Activated CD4-positive, alpha-beta T cell treated with anti-CD3 and anti-CD28 coated beads, Interleukin-2, amount 50 U/mL, for 24 hours (primary cell): ENCODE measurements at places on chromosomes 5 and 9.
A peak's percentile ranks its signal among the peaks of the same experiment; 100 is the strongest.

DNA sequence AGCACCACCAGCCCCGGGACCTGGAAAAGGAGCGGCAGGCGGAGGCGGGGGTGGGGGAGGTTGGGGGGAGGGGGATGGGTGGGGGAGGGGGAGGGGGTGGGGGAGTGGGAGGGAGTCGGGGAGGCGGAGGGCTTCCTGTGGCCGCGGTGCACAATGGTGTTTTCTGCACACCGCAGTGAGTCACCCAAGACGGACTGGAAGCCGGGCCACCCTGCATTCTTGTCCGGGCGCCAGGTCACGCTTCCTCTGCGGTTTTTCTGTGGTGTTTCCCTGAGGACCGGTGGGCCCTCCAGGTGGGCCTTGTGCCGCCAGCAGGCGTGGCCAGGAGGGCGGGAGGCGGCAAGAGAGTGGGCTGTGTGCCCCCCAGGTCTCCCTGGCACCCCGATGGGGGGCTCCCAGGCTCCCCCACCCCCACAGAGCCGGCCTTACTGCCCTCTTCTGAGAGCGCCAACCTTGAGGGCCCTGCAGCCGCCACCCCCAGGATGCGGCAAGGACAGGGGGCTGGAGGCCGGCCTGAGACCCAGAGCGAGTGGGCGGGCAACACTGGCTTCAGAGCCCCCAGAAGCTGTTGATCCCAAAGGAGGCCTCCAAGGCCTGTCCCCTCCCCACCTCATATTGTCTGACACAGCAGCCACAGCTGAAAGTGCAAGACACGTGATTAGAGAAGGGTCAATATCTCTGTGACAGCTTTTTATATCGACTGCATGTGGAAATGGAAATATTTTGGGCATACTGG is 11.1 kb downstream of the EXD3 start:
- DNase-seq: no peak

DNA sequence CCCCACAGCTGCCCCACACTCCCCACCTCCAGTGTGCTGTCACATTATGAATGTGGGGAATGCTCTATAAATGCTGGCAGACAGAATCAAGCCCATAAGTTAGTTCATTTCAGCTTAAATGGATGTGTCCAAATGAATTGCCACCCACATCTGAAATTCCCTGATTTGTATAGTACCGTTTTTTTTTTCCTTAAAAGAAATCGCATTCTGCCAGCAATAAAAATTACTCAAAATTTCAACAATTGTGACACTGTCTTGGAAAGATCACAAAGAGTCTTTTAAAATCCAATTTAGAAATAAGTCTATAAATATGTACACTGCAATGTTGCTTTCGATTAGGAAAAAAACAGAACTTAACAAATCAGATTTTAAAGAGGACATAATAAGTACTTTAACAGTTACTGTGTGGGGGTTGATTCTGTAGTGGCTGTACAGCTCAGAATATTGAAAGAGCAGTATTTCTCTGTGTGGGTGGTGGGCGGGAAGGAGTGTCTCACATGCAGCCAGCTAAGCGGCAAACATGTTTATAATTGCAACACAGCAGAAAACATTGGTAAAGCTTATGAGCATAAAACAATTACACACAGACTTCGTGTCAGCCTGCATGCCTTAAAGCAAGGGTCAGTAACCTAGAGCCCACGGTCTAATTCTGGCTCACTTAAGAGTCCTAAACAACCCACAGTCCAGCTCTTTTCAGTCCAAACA is 24.9 kb upstream of the CSNK1G3 start:
- no peak for DNase-seq

GRCh38 chr9:81293651-81294050 is 395.7 kb downstream of the TLE1 start:
- no peak for DNase-seq

DNA sequence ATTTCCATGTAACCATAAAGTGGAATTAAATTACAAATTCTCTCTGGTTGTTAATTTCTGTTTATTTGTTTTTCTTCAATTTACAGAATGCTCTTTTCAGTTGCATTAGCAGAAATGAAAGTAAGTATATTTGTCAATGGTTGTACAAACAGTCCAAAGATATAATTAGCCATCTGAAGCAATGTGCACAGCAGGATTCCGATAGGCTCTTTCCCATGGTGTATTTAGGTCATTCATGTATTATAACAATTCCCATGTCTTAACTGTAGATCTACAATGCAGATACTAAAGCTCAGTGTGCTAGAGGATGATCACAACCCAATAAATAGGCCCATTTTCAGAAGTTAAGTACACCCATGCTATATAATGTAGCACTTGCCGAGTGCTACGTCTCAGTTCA is 43.8 kb downstream of the RECK start:
- no peak for DNase-seq

GRCh38 chr5:146345240-146345577 is 6.6 kb downstream of the POU4F3 start:
- DNase-seq: no peak

DNA sequence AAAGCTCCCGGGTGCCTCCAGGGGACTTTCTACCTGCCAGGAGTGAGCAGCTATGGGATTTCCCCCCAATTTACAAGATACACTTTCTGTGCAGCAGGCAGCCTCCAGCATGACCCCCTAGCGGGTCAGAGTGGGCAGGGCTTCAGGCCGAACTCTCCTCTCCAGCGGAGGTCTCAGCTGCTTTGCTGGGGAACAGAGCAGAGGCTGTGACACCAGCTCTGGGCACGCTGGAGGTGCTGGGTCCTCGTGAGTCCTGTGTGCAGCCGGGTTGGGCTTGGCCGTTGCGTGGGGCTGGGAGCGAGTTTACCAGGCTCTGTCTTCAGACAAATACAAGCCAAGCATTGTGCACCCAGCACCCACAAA is 2.9 kb downstream of the NRARP start:
- DNase-seq: no peak

GRCh38 chr9:91483189-91483691 is 59.6 kb upstream of the NFIL3 start:
- DNase-seq: no peak

DNA sequence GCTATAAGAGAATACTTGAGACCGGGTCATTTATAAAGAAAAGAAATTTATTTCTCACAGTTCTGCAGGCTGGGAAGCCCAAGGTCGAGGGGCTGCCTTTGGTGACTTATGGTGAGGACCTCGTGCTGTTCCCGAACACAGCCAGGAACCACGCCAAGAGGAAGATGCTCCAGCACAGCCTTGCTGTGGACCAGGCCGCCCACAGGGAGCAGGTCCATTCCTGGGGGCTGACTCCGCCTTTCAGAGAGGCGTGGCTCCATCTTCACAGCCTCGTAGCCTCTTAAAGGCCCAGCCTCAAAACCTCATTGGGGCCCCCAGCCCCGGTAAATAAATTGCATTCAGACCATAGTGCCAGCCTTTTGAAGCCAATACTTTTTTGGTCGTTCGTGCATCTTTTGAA is 93.5 kb upstream of the CACNA1B start:
- no peak for DNase-seq

DNA sequence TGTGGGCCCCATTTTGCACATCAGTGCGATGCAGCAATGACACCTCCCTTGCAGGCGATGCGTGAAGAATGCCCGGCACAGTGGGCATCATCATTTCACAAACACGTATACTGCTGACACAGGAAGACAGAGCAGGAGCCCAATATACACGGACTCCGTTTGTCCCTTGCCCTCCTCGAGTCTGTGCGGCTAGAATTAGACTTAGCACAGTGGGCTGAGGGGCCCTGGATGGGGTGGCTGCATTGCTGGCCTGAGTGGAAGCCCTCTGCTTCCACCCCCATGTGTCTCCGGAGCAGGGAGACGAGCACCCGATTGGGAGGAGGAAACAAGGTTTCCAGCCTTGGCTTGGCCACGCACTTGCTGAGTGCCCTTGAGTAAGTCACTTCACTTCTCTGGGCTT is 40.8 kb downstream of the GSN start:
- no peak for DNase-seq

GRCh38 chr5:95620870-95621838 is 1.3 kb downstream of the GPR150 start:
- DNase-seq: peak; percentile 38

GRCh38 chr9:14389657-14390056 is 75.7 kb upstream of the NFIB start:
- DNase-seq: no peak

- DNase-seq: no peak
Observed at GRCh38 chr5:151751593-151751992, 6.8 kb downstream of the ATOX1 start.

- DNase-seq: no peak
Observed at GRCh38 chr5:166719991-166720390, 1571.5 kb upstream of the WWC1 start.

- DNase-seq: no peak
Observed at GRCh38 chr5:97600486-97600885, 417.4 kb upstream of the RIOK2 start.

DNA sequence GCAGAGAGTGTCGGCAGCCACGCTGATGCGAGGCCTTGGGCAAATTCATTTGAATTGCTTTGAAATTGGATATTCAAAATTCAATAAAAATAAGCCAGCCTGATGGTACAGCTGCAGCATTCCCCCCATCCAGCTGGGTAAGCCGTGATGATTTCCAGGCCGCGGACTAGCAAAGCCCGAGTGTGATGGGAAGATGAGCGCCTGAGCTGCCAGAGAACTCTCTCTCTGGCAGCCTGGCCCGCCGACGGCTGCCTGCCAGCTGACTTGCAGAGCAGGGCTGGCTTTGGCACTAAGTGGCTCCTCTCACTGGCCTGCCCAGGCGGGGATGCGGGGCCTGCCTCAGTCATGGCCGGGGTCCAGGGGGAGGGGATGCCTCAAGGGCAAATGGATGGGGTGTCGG is 268.3 kb upstream of the WWC1 start:
- DNase-seq: no peak

DNA sequence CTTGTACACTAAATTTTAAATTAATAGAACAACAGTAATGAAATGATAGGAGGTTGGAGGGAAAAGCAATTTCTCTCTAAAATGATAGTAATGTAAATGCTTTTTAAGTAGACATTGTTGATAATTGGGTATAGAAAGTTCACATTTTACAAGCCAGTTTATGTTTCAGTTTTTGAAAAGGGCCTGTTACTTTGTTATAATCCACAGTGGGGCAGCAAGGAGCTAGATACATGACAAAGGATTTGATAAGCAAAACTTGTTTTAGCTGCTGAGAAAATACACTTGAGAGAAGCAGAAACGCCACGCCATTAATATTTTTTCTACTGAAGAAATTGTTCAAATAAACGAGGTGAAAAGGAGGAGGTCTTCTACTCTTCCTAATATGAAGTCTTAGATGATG is 30.2 kb downstream of the SREK1 start:
- no peak for DNase-seq

- no peak for DNase-seq
Observed at GRCh38 chr9:113331780-113332179, 8.3 kb downstream of the WDR31 start.

DNA sequence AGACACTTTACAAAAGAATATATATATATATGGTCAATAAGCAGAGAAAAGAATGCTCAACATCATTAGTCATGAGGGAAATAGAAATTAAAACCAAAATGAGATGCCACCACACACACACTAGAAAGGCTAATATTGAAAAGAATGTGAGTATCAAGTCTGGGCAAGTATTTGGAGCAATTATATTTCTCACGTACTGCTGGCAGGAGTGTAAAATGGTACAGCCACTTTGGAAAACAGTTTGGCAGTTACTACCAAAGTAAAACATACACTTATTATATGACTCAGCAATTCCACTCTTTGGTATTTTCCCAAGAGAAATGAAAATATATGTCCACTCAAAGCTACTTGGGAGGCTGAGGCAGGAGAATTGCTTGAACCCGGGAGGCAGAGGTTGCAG is 29.8 kb downstream of the NEUROG1 start:
- no peak for DNase-seq

DNA sequence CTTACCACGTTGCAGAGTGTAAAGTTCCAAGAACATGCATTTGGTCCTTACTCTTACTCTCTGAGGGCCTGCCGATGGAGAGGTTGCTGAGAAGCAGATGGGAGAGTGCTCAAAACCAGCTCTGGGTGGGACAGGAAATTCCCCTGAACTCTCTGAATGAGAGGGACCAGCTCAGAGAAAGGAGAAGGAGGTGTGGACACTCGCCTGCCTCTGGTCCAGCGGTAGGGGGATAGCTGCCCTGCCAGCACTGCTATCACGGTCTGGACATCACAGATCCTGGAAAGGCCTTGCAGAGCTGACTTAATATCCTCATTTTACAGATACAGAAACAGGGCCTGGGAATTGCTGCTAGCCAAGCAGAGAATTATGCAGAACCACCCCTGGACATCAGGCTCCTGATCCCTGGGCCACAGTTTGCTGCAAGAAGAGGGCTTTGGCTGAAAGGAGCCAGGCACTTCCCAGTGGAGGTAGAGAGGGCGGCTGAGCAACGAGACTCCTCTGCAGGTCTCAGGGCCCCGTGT is 4.9 kb downstream of the TRAF1 start:
- DNase-seq: no peak

GRCh38 chr9:34689512-34689911 is 1.6 kb downstream of the CCL19 start:
- DNase-seq: no peak

- no peak for DNase-seq
Observed at GRCh38 chr5:81608976-81609375, 141.9 kb downstream of the SSBP2 start.

GRCh38 chr9:86099701-86100364 is 475 bp upstream of the GOLM1 start:
- no peak for DNase-seq

DNA sequence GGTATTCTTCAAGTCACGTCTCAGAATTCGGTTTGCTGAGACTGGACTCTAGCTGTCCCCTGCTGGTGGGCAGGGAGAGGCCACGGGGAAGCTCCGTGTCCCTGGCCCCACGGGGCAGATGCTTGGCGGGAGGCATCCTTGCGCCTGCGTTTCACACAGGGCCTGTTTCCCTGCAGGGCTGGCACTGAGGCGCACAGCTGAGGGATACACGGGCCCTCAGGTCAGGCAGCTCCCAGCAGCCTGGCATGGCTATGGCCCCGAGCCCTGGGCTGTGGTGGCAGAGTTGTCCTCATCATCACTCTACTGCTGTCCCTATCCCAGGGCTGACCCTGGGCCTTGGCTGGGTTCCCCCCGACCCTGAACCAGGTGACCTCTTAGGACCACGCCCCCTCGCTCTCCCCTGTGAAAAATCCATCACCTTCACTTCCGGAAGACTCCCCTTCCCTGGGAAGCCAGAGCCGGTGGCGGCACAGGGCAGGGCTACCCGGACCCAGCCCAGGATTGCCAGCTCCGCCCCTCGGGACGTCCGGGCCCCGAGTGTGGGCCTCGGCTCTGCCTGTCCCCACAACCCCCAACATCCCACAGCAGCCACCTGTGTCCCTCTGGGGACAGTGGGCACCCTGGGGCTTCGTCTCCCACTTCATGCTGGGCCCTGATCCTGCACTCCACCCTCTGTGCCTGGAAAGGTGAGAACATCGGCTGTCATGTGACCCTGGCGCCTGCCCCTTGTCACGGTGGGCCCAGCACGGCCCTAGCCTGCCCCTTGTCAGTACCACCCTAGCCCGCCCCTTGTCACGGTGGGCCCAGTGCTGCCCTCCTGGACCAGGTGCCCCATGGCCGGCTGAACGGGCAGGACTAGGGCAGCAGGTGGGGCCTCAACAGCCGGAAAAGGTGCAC is 5.0 kb downstream of the DPP7 start:
- DNase-seq: no peak

GRCh38 chr5:175894271-175894670 is 22.9 kb downstream of the CPLX2 start:
- no peak for DNase-seq

- DNase-seq: no peak
Observed at GRCh38 chr5:21398511-21398910, 1410.5 kb upstream of the CDH18 start.
